Dermis blood vessel endothelial cell (primary cell): ENCODE measurements at places on chromosomes 1 and 21. TPM values are rescaled to one million over a fixed set of nuclear protein-coding genes. Genes with fewer than 3 reads are reported as not detected.

Gene PDE9A
- 1.9 and 3.5 TPM in 2 replicates for total RNA-seq

Gene ATF3
- total RNA-seq: 1.4 and 6.0 TPM in 2 replicates

Gene C1orf226
- total RNA-seq: 0.34 and 1.1 TPM in 2 replicates

Gene C1orf105
- not detected in 2 replicates for total RNA-seq
